WTC11 (cell line): ENCODE measurements at places on chromosomes 7 and 10.
A peak's percentile ranks its signal among the peaks of the same experiment; 100 is the strongest.

GRCh38 chr7:132575419-132575981, 770 bp downstream of the PLXNA4 start:
- peak; percentile 45 for DNase-seq

DNA sequence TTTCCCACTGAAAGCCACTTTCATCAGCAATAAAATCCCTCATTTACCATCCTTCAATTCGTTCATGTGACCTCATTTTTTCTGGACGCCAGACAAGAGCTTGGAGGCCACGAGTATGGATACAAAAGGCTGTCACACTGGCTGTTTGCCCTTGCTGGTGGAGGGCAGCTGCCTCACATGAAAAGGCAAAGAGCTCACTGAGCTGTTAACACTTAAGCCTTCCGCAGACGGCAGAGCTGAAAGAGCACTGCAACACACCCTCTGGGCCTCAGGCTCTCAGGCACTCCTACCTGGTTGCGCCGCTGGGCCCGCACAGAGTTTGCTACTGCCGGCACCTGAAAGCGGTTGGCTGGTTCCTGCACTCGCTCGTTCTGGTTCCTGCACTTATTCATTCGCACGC, 193.5 kb downstream of the CFTR start:
- DNase-seq = peak; percentile 77

GRCh38 chr10:91708174-91708861, 75.4 kb upstream of the PPP1R3C start:
- DNase-seq = no peak

DNA sequence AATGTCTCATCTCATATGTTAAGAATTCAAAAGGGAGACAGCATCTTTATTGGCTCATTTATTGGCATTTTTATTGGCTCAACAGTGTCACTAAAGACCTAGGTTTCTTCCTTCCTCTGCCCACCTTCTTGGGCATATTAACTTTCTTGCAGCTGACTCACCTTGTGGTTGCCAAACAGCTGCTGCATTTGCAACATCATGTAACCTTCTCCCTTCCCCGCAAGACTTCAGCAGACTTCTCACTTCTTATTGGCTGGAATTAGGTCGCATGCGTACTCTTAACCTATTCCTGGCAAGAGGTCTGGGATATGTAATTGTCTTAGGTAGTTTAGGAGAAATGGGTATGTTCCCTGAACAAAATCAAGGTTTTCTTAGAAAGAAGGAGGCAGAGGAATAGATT, 263.2 kb downstream of the POU6F2 start:
- no peak for DNase-seq

- peak; percentile 47 for DNase-seq
Measured at GRCh38 chr10:102645741-102646609, 1.7 kb downstream of the TRIM8 start.

- DNase-seq = no peak
Measured at GRCh38 chr10:32234471-32234870, 112.5 kb downstream of the EPC1 start.

DNA sequence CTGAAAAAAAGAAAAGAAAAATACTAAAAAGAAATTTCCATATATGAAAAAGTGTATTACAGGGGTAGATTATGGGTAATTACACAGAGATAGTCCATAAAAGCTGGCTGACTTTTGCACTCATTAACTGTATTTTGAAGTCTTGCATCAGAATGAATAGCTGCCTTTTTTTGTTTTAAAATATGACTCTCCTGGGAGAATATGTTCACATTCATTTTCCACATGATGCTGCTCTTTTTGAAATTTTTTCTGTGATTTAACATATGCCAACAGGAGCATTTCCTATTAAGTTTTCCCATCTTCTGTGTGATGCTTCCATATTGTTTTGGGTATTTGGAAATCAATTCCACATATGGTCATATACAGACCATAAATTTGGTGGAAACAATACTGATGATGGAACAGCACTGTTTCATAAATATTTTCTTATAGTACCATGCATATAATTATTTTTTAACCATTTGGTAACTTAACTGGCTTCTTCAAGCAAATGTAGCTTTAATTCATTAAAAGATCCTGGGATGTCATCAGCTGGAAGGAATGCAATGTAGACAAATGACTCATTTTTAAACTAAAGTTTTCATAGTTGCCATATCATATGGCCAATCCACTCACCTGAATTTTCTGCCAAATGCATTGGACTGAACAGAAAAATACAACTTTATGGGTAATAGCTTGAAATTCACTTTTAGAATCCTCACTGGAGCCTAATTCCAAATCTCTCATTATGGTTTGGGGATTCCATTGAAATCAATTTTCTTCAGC, 313.9 kb upstream of the GLI3 start:
- no peak for DNase-seq

DNA sequence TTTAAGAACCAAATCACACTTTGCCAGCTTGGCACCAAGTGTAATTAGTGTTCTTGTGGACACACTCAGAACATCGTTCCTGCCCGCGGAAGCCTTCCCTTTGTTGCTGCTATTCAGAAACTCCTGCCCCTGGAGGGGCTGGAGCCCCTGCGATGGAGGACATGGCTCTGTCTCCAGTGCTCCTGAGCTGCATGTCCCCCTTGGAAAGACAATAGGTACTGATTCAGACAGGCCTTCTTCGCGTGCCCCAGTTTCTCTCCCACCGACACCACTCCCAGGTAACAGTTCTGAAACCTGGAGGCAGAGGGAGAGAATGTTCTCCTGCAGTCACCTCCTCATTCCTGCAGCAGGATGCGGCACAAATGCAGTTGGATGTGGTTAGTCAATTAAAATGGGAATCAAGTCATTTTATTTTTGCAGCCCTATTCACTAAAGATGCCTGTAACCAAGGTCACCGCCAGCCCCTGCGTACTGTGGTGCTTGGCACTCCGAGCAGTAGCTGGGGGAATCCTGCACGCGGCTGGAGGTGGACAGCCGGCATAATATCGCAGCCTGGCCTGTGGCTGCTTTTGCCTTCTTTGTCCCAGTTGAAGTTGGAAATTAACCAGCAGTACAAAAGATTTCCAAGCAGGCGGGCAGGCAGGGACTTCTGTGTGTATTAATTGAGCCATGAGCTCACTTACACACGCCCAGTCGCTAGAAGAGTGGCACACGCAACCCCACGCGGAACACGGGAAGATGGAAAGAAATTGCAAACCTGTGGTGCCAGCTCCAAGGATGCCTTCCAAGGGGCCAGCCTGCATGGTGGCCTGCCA, 205.7 kb downstream of the EBF3 start:
- peak; percentile 3 for DNase-seq

DNA sequence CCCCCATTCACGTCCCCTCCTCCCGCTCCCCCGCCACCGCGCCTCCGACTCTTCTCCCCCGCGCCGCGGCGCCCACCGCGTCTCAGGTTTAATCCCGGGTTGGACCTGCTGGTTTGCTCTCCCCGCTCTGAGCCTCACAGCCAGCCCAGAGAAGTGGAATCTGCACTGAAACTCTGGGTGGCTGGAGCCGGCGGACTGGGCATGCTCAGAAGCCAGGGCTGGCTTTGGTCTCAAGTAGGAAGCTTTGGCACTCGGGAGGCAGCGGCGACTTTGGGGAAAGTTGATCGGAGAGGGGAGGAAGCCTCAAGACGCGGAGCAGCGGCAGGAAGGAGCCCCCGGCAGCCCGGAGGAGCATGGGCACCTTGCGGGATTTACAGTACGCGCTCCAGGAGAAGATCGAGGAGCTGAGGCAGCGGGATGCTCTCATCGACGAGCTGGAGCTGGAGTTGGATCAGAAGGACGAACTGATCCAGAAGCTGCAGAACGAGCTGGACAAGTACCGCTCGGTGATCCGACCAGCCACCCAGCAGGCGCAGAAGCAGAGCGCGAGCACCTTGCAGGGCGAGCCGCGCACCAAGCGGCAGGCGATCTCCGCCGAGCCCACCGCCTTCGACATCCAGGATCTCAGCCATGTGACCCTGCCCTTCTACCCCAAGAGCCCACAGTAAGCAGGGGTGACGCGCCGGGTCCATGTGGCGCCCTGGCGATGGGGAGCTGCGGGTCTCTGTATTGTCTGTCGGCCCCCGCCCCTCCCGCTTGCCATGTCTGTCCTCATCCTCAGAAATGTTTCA, at the start of gene PRKG1:
TSS of gene PRKG1 (plus strand) at position 250 of the 791 bp plus-strand sequence.
- peak; percentile 81 for DNase-seq

- no peak for DNase-seq
Measured at GRCh38 chr7:8117195-8117594, 144.8 kb downstream of the ICA1 start.

- DNase-seq = no peak
Measured at GRCh38 chr10:110276603-110277002, 28.1 kb downstream of the SMNDC1 start.

GRCh38 chr7:150626696-150627095, 5.5 kb downstream of the GIMAP6 start:
- no peak for DNase-seq

GRCh38 chr7:137269240-137269639, 74.3 kb downstream of the PTN start:
- DNase-seq = no peak

DNA sequence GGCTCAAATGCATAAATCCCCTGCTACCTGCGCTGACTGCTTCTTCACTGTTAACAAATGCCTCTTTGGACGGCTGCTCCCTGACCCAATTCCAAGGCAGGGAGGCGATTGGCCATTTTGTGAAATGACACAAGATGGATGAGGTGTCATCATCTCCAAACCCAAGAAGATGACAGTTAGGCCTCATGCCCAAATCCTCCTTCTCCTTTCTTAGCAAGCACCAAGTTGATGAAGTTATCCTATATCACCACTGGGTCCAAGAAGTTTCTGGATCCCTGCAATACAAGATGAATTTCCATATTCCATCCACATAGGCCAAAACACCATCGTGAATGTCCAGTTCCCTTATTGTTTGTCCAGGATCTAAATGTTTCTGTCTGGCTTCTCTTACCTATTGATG, 98.5 kb upstream of the RAB11FIP2 start:
- no peak for DNase-seq

GRCh38 chr10:116098411-116099022, 174.5 kb downstream of the GFRA1 start:
- DNase-seq = no peak

GRCh38 chr7:80869821-80870751, 48.8 kb downstream of the SEMA3C start:
- DNase-seq = no peak

GRCh38 chr7:7790041-7790741, 71.8 kb upstream of the RPA3 start:
- DNase-seq = no peak

GRCh38 chr7:5422396-5423305, 983 bp downstream of the TNRC18 start:
- no peak for DNase-seq

DNA sequence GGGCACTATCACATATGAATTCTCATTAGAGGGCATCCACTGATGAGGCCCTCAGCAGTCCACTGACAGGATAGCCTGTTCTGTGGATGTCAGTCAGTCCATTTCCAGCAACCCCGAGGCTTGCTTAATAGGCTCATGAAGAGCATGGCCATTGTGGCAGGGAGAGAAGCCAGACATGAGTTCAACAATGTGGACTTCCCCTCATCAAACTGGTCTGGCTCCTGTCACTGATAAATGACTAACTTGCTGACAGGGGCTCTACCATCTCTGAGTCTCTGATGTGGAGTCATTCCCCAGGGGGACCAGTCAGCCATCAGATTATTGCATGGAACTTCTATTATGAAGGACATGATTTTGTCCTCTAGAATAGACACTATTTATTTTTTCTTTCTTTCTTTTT, 19.8 kb upstream of the TRIL start:
- no peak for DNase-seq

- peak; percentile 62 for DNase-seq
Measured at GRCh38 chr10:115093776-115094408, 727 bp downstream of the ATRNL1 start.

GRCh38 chr10:7411671-7412128, 866 bp upstream of the SFMBT2 start:
- DNase-seq = peak; percentile 36

- no peak for DNase-seq
Measured at GRCh38 chr10:91589015-91589657, 43.7 kb downstream of the PPP1R3C start.

GRCh38 chr7:921581-922333, 32.7 kb downstream of the ADAP1 start:
- peak; percentile 5 for DNase-seq

DNA sequence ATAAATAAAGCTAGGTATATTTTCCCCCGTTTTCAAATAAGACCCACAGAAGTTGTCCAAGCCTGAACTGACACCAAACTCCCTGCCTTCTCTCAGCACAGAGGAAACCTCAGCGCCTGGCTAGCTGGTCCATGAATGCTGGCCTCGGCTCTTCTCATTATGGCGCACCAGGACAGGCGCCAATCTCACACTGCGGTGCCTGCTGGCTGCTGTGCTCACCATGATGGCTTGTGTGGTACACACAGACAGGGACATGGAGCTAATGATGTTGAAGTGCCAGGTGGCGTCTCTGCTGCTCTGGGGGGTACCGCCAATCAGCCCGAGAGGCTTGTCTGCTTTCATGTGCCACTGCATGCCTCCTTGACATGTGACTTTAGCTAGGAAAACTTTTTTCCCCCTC, 43.2 kb upstream of the USP6NL start:
- no peak for DNase-seq

DNA sequence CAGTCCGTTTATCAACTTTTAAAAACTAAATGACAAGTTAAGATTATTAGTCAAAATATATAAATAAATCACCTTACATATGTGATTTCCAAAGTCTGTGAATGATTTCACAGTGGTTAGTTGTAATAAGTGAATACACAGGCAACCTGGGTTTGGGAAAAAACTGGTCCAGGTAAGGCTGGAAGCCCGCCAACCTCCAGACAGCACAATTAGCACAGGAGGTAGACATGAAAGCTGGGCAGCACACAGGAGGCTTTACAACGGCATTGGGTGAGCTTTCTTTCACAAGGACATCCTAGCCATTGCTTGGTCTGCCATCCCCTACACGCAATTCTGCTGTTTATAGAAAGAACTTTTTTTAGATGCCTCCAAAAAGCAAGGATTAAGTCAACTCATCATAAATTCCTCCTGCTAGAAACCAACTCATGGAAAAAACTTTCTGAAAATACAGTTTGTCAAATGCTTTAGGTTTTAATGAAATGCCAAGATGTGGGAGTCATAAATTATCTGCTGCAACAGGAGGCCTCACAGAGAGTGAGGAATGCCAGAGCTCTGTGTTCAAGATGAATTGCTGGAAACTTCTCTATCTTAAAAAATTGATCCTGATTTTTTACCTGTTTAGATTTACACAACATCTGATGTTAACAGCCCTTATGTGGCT, 346.8 kb upstream of the NFE2L3 start:
- DNase-seq = no peak

DNA sequence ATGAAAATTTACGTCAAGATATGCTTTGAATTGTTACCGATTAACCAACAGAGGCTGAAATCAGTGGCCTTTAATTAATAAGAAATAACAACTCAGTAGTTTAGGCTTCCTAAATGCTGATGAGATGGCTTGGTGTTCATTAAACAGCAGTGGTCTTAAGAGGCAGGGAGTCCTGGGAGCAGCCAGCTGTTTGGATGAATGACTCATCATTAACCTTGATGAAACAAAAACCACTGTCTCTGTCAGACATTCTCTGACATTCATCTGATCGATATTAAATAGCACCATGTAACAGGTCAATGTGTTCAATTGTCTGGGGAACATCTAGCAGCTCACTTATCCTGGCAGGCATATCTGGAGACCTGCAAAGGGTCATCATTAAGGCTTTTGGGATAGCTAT, 234.2 kb upstream of the LRRN3 start:
- no peak for DNase-seq

GRCh38 chr10:70804421-70804808, 11.3 kb upstream of the SGPL1 start:
- DNase-seq = no peak
